Activated naive CD4-positive, alpha-beta T cell treated with Interleukin-2 at 50 U/mL for 16 hours (primary cell): ENCODE measurements at places on chromosomes 3 and 15.

- no peak for DNase-seq
Measured at GRCh38 chr3:23096041-23096440, 107.1 kb upstream of the UBE2E2 start.

DNA sequence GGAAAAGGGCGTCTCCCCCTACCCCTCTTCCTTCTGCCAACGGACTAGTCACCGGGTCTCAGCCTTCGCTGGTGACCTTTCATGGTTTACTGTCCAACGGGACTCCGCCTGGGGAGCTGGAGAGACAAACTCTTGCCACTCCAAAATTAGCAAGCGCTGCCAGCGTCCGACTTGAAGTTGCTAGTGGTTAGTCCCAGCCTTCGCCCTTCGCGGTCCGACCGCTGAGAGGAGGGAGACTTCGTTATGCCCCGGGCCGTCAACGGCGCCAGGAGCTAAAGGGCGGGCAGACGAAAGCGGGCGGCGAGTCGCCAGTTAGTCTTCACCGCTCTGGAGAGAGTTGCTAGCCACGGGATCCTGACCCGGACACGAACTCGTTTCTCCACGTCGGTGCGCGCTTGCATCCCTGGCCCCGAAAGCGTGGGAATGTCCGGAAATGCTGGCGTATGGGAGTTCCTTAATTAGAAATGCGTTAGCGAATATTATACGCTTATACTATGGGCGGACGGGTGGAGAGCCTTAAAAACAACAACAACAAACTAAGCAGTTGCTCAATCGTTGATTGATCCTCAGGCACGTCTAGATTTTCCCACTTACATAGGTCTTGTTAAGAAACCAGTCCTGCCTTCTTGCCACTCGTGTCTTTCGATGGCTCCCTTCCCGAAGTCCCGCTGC, 716 bp downstream of the SMC4 start:
- DNase-seq: peak; percentile 36

GRCh38 chr15:71115567-71116351, 488 bp downstream of the THSD4 start:
- DNase-seq: no peak

DNA sequence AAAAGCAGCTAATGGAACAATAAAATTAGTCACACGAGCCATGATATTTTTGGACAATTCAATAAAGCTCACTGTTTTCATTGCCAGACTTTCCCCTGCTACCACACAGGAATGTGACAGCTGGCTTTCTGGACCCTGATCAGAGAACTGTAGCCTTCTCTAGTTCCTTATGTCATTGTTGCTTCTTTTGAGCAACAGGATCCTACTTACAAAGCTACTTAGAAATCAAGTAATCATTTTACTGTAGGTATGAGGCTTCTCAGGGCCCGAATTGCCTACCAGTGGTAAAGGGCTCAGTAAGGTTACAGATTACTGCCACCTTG, 94.3 kb upstream of the AADACL2 start:
- no peak for DNase-seq

- DNase-seq: peak; percentile 80
Measured at GRCh38 chr3:4834403-4834866, 144.8 kb upstream of the BHLHE40 start.

DNA sequence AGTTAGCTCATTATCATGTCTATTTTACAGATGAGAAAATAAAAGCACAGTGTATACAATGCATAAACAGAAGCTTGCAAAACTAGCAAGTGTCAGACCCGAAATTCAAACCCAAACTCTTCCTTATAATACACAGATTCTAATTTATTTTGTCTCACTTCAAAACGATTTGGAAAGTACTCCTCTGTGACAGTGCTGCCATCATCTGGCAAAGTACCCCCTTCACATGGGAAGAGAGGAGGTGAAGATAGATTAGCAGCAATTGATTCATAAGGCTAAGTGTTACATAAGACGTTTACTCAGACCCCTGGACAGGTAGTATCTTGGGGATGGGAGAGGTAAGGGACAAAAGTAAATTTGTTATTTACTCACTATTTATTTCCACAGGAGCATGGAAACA, 744.0 kb upstream of the SGO1 start:
- no peak for DNase-seq

DNA sequence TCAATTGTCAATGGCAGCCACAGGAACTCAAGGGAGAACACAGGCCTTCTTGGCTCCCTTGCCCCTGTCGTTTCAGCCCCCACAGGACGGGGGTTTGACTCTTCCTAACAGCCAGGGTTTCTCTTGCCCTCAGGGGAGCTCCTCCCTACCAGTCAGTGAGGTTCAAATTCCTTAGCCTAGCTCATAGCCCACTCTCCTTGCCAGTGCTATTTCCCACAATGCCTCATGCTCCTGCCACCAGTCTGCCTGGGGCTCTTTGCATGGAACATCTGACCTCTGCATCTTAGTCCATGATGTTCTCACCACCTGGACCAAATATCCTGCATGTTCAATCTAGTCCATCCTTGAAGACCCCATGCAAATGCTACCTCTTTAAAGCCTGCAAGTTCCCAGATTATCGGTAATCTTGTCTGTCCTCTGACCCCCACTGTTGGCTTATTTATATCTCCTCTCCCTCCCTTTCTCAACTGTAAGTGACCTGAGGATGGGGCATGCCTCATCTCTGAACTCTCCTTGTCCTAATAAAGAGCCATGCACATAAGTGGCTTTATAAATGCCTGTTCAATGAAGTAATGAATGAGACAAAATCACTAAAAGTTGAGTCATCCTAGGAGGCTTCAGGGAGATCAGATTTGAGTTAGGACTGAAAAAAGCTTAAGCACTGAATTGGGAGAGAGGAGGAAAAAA, 78.0 kb downstream of the MYO1E start:
- no peak for DNase-seq

DNA sequence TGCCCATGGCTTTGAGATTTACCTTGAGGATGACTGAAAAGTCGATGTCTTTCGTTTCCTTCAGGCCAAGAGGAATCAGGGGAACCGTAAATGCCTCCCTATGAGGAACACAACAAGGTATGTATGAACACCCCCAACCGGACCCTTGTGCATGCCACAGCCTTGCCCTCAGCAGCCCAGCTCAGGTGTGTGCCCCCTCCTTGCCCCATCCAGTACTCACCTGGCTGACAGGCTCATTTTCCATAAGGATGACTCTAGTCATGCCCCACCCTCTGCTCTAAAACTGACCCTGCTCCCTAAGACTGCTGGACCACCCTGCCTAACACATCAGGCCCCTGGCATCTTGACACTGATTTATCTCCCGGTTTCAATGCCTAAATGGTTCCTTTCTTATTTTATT, 270.0 kb downstream of the GOLGA6L6 start:
- DNase-seq: no peak

DNA sequence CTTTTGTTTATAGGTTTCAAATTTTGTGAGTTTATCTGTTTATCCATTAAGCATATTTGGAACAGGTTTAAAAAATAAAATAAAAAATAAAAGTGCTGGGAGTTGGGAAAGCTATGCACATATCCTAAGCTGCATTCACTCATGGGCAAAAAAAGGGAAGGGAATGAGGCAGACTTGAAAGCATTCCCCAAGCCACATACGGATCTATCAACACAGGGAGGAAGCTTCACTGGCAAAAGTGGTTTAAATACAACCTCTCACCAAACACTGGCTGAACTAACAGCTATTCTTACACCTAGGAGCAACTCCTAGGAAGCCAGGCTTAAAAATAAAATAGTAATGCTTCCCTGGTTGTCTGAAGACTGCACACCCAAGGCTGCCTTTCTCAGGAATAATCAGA, 101.2 kb downstream of the PCCB start:
- no peak for DNase-seq

DNA sequence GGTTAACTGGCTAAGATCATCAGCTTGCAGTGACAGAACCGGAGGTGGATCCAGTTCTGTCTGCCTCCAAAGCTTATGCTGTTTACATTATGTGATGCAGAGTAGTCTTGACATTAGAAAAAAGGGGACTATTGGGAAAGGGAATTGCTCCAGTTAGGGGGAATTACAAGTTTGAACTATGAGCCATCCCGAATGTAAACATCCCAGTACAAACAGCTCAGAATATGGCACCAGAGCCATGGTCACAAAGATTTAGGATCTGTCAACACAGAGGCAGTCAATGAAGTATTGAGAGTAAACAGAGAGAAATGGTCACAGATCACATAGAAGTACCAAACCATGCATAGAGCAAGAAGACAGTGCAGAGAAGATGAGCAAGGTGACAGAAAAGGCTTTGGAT, 39.8 kb upstream of the CRTC3 start:
- DNase-seq: no peak

GRCh38 chr15:45802140-45802539, 167.3 kb downstream of the SQOR start:
- no peak for DNase-seq

DNA sequence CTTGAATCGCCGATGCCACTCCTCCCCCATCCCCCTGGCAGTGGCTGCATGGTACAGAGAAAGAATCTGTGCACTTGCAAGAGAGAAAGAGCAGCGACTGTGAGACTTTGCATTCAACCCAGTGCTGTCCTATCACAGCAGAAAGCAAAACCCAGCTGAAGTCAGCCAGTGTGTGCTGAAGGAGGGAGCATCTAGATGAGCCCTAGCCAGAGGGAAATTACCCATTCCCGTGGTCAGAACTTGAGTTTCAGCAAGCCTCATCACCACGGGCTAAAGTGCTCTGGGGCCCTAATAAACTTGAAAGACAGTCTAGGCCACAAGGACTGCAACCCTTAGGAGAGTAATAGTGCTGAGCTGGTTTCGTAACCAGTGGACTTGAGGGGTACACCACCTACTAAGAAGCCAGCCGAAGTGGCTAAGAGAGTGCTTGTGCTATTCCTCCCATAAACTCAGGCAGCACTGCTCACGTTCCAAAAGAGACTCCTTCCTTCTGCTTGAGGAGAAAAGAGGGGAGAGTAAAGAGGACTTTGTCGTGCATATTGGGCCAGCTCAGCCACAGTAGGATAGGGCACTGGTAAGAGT, 15.2 kb upstream of the PIK3R4 start:
- DNase-seq: no peak

- no peak for DNase-seq
Measured at GRCh38 chr3:14624498-14624897, 27.1 kb upstream of the CCDC174 start.
